ENCODE measurements at places on chromosomes 6 and 20.

GRCh38 chr20:58875541-58876134 is 23.1 kb downstream of the GNAS start:
- DNase-seq, result no peak

- no peak for DNase-seq
These were observed 187.0 kb upstream of the FOXQ1 start for GRCh38 chr6:1124885-1125284.

DNA sequence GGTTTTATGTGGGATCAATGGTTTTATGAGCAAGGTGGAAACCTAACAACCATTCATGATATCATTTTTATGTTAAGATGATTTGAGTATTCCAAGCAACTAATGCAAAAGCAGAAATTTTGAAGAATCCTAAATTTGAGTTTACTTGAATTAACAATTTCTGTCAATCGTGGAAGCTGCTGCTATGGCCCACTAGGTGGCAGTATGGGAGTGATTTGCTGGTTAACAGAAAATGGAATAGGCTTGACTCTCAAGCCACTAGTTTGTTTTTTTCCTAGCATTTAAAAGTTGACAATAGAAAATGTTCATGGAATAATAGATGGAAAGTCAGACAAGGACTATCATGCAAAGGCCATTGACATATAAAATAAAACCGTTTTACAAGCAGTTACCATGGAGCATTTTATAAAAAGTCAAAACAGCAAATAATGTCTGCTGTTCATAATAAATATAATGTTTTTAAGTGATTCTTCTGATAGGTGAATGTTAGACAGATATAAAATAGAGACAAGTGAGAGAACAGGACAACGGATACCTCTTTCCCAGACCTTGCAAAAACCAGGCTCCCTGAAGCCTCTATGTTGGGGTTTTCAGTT is 43.0 kb upstream of the TMEM200A start:
- DNase-seq, result peak; percentile 49

- no peak for DNase-seq
These were observed 133.4 kb downstream of the HAO1 start for GRCh38 chr20:7806831-7807230.

GRCh38 chr6:134002821-134003220 is 49.6 kb downstream of the SLC2A12 start:
- DNase-seq, result peak; percentile 11

GRCh38 chr20:16245879-16246278 is 327.4 kb downstream of the KIF16B start:
- DNase-seq, result no peak

- DNase-seq, result no peak
These were observed 35.0 kb downstream of the SYTL3 start for GRCh38 chr6:158684745-158685324.

GRCh38 chr20:45275338-45275737 is 21.0 kb upstream of the SLPI start:
- DNase-seq, result no peak

DNA sequence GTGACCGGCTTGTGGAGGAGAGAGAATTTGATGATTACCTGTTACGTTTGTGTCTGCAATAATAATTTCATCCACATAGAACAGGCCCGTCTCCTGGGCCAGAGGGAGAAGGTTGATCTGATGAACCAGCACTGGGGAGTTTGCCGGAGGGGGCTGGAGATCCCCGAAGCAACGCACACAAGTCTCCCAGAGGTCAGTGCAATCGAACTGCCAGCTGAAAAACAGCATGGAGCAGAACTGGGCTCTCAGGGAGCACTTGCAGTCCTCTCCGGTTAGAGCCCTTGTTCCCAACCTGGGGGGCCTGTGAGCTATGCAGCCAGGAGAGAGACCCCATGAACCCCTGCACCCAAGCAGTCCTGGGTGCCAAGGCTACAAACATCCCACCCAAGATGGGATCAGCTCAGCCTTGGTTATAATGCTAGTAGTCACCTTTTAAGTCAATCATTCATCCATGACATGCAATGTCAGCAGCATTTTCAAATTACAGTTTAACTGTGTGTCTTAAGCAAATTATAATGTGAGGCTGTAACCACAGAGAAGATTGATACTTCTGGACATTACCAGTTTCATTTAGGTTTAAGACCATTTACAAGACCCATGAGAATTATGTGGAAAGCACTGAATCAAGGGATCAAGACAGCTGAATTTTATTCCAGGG is 34.2 kb downstream of the PKHD1 start:
- no peak for DNase-seq

DNA sequence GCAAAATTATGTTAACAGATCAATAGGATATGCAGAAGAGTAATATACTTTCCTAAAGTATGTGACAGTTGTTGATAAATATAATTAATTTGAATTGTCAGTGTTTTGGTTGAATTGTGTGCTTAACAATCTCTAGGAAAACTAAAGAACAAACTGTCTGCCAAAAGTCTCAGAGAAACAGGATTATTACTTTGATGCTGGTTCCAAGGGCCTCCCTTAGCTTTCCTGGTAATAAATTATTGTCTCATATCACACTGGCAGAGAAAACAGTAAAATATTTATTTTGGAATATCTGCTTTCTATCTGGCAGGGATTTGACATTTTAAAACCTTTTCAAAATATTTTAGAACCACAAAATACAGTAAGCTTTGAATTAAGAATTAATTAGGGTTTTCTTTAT is 40.1 kb upstream of the CARMIL1 start:
- no peak for DNase-seq

DNA sequence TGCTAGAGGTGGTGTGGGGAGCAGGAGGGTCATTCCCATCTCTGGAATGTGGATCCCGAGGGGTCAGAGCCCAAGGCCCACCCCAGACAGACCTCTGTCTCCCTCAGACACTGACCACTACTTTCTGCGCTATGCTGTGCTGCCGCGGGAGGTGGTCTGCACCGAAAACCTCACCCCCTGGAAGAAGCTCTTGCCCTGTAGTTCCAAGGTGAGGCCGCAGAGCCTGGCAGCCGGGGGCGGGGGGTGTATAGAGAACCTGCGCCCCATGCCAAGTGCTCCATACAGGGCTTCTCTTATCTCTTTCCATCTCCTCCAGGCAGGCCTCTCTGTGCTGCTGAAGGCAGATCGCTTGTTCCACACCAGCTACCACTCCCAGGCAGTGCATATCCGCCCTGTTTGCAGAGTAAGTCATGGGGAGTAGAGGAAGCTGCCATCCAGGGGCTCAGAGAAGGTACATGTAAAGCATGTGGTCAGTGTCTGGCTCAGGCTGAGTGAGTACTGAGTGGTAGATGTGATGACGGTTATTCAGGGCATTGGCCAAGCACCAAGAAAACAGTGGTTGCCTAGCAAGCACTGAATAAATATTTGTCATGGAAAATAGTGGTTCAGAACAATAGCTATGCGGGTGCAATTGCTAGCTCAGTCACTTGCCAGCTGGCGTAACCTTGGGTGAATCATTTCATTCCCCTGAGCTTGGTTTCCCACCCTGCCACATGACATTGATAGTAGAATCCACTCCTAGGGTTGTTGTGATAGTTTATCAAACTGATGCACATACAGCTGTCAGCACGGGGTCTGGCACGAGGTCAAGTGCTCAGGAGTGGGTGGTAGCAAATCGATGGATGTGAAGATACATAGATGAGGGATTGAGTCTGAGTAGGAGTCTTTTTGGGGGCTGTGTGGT is 3.5 kb downstream of the PIGT start:
- DNase-seq, result no peak

DNA sequence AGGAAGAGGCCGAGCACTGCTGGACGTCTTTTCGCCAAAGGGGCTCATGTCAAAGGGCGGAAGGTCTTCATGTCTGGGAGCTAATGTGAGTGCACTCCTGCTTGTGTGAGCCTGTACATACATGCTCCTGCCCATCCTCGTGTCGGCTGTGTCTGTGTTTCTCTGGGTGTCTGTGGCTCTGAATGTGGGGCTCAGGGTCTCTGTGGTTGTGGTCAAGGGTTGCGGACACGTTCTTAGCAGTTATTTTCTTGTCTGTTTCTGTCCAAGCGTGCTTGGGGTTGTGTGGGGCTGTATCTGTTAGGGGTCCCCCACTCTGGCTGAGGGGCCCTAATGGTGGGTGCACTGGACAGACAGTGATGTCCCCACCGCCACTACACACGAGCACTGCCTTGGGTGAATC is 2.9 kb downstream of the AVP start:
- no peak for DNase-seq

DNA sequence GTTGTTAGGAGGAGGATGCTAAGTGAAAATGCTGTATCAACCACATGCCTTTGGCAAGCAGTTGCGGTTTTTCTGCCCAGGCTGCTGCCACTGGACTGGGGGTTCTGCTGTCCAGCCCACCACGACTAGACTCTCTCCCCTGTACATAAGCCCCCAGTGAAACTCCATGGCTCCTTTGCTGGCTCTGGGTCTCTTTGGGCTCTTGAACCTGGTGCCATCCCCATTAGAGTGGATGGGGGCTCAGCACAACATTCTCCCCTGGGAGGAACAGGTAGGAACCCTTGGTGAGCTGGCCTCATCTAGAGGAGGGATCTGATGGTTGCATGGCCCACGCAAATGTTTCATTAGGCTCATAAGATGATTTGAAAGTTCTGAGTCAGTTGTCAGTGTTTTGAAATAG is 204.8 kb upstream of the KCNG1 start:
- no peak for DNase-seq

DNA sequence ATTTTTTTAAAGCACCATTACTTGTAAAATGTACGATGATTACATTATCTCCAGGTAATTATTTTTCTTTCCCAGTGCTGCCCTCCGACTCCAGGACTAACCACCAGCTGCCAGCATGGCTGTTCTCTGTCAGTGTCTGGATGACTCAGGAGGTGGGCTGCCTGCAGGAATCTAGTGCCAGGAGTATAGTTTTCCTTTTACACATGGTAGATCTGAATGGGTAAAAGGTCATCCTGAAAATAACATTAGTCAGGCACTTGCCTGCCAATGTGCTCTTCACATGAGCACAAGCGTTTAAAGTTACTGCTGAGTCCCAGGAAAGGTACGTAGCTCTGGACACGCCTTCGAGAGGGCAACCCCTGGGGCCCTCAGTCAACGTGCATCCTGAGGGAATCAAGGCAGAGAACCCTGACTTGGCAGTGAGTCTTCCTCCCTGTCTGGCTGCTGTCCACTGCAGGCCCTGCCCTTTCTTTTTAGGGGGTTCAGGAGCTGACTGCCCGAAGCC is 2.4 kb downstream of the DYNLT1 start:
- DNase-seq, result no peak

DNA sequence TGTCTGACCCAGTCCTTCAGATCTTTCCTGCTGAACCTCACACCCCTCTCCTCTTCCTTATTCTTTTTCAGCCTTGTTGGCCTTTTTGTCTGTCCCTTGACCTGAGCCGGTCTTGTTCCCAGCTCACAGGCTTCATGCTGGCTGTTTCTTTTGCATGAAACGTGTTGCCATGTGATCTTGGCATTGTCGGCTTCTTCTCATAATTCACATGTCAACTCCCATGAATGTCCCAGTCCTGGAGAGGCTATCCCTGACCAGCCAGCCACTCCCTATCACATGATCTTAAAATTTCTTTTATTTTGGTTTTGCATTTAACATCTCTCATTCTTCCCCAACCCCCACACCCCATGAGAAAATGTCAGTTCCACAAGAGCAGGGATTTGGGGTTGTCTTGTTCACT is 131.2 kb upstream of the TSHZ2 start:
- DNase-seq, result no peak

DNA sequence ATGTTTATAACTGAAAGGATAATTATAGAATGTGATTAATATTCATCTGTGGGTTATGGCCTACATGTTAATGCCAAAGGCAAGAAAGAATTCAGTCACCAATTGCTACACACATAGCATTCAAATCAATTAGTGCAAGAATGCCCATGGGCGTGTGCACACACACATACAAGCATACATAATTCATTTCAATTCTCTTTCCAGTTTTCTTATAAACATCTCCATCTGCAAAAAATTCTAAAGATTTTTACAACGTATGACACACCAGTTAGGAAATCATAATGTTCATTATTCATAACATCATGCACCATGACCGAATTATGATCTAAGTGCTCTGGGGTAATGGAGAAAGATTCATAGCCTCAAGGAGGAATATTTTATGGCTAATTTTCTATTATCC is 111.0 kb upstream of the ADTRP start:
- no peak for DNase-seq

DNA sequence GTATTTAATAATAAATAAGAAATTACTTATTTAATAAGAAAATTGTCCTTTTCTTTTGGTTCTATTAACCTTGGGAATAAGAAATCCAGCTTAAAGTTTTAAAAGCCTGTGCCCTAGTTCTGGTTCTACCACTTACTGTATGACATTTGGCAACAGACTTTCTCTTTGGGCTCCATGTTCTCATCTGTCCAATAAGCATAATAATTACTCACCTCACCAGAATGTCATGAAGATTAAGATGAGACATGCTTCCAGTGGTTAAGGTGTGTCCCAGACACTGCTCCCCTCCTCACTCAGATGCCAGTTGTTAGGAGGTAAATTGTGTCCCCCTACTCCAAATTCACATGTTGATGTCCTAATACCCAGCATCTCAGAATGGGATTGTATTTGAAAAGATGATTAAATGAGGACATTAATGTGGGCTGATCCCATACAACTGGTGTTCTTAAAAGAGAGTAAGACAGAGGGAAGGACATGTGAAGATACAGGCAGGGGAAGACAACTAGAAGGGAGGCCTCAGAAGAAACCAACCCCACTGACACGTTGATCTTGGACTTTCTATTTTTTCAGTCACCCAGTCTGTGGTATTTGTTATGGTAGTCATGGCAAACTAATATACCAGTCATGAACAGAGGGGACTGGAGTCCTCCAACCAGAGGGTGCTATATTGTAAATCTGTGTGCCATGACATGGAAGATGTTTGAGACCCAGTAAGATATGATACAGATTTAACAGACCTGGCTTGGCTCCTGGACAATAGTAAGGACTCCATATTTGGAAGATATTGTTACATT is 6.4 kb upstream of the MICAL1 start:
- DNase-seq, result no peak

DNA sequence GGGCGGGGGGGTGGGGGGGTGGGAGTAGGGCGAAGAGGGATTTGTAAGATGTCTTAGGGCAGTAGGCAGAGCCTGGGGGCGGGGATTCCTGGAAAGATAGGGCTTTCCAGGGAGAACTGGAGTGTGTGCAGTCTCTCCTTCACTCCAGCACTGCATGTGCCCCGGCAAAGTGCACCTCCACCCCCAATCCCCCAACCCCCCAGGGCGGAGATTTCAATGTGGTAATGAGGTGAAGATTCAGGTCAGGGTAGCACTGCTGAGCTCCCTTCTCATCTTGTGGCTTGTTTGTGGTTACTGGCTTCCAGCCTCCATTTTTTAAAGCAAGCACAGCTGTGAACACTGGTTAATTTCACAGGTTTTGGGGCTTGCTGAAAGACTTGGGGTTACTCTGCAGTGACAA is 5.9 kb downstream of the TMEM239 start:
- DNase-seq, result peak; percentile 42

Measured in KBM-7 (cell line).